Natural killer cell (primary cell): ENCODE measurements at places on chromosomes 6 and 20. TPM values are rescaled to one million over a fixed set of nuclear protein-coding genes. Genes with fewer than 3 reads are reported as not detected.

DNA sequence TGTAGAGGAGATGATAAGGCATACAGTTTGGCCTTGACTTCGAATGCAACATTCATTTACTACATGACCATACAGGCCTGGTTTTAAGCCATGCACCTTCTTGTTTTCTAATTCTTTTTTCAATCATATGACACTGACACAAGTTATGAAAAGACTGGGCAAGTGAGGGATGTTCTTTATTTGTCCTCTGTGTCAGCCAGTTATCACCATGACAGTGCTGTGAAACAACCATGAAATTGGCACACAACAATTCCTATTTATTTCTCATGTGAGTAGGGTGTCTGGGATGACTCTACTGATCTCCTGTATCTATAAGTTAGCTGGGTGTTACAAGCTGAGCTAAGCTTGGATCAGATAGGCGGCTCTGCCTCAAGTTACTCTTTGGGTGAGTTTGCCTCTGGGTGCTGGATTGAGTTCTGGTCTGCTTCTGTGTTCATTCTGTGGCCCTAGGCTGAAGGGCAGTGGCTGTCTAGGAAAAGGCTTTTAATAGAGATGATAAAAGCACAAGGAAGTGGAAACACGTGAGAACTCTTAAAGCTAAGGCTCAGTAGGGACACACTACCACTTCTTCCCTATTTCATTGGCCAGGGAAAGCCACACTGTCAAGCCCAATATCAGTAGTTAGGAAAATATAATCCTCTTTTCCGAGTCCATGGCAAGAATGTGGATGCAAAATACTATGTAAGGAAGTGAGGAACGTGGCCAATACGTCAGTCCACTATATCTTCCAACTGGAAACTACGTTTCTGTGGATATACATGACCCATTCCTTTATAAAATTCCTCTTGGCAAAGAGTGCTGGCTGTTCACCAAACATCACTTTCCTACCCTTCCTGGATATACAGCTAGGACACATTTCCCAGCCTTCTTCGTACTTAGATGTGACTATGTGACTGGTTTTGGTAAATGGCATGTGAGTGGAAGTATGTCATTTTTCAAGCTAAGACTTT, 126.2 kb upstream of the RNF24 start:
- H3K27me3 ChIP-seq: no peaks in the 10 kb centered on the region
- no peaks in the 10 kb centered on the region for H3K36me3 ChIP-seq
- H3K27ac ChIP-seq: no peak overlapping the region

DNA sequence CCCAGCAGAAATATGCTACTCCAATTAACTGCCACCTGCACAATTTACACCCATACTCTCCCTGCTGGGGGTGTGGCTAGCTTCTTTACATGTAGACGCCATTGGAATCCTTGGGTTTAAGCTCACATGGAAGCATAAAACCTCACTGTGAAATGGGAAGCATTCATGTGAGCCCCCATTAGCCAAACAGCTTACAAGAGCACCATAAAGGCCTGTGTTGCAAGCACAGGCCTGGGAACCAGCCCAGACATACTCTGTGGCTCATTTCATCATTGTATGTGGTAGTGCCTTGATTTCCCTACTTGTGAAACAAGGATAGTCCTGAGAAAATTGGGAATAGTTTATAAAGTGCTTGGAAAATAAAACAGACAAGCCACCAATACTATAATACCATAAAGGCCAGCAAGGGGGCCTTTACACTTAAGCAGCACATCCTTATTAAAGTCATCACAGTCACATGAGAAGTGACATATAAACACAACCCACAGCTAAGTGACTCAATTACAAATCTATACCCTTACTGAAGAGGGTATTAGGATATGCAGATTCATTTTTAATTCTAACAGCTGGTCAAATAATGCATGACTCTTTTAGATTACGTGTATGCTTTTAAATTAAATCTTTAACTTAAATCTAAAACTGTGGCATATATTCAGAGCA, 6.8 kb downstream of the ADNP start:
- H3K27ac ChIP-seq: no peak overlapping the region
- H3K4me1 ChIP-seq: peaks cover 17% of the 10 kb centered on the region
- H3K4me3 ChIP-seq: no peak overlapping the region
- no peaks in the 10 kb centered on the region for H3K27me3 ChIP-seq
- H3K36me3 ChIP-seq: peaks cover 32% of the 10 kb centered on the region

DNA sequence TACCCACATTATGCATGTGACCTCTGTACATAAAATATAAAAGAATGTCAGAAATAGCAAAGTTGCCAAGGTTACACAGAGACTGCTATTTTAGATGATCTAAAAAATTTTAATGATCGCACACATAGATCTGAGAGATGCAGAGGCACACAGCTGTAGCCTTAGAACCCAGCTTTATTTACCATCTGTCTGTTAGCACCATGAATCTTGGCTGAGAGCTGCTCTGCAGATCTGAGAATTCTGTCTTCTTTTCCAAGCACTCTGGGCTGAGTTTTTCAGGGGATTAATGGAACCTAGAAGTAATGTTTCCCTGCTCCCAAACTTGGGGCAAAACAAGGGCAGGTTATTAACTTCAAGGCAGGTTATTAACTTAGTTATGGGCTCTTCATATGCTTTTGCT, 248.7 kb upstream of the JAG1 start:
- H3K36me3 ChIP-seq: no peaks in the 10 kb centered on the region
- no peak overlapping the region for H3K4me3 ChIP-seq
- no peak for DNase-seq
- no peak overlapping the region for H3K27ac ChIP-seq
- H3K4me1 ChIP-seq: no peaks in the 10 kb centered on the region
- no peaks in the 10 kb centered on the region for H3K27me3 ChIP-seq

- no peaks in the 10 kb centered on the region for H3K36me3 ChIP-seq
- no peaks in the 10 kb centered on the region for H3K27me3 ChIP-seq
- H3K27ac ChIP-seq: no peak overlapping the region
- no peaks in the 10 kb centered on the region for H3K4me1 ChIP-seq
Measured at GRCh38 chr6:76230711-76231110, 158.2 kb upstream of the IMPG1 start.

- no peaks in the 10 kb centered on the region for H3K36me3 ChIP-seq
- H3K27me3 ChIP-seq: no peaks in the 10 kb centered on the region
- H3K4me3 ChIP-seq: no peak overlapping the region
- H3K27ac ChIP-seq: no peak overlapping the region
Measured at GRCh38 chr6:46584586-46584985, 68.0 kb downstream of the CYP39A1 start.

GRCh38 chr6:73505142-73505541, 15.7 kb downstream of the EEF1A1 start:
- no peaks in the 10 kb centered on the region for H3K27me3 ChIP-seq
- H3K36me3 ChIP-seq: peaks cover 27% of the 10 kb centered on the region
- DNase-seq: no peak
- no peak overlapping the region for H3K27ac ChIP-seq
- H3K4me1 ChIP-seq: no peaks in the 10 kb centered on the region

DNA sequence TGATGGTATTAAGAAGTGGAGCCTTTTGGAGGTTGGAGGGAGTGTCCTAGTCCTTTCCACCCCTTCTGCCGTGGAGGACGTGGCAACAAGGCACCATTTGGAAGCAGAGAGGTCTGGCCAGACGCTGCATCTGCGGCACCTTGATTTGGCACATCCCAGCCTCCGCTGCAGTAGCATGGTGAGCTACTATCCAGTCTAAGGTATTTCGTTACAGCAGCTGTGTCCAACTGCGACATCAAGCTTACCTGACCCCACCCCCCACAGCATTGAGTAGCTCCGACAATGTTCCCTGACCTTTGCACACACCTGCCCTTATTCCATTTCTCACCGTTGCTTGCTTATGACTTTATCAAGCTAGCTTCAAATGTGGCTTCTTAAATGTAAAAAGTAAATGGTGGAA, 29.8 kb upstream of the SYNJ2 start:
- no peaks in the 10 kb centered on the region for H3K36me3 ChIP-seq
- H3K4me3 ChIP-seq: no peak overlapping the region
- DNase-seq: no peak
- no peak overlapping the region for H3K27ac ChIP-seq
- H3K4me1 ChIP-seq: no peaks in the 10 kb centered on the region
- no peaks in the 10 kb centered on the region for H3K27me3 ChIP-seq

Gene MAFB
- 38.9 TPM for total RNA-seq

Gene BHLHE23
- not detected for total RNA-seq
